Activated T-helper 1 cell treated with anti-CD3 and anti-CD28 coated beads, Interleukin-12 subunit alpha, Interleukin-12 subunit beta, Interleukin-2, Interleukin-4 antibody, amounts not matched to agents 30 ng/mL and 10 ng/mL and 1 ng/mL, durations not matched to agents 14 hours and 24 hours and 36 hours (primary cell): ENCODE measurements at places on chromosomes 12 and 14.

DNA sequence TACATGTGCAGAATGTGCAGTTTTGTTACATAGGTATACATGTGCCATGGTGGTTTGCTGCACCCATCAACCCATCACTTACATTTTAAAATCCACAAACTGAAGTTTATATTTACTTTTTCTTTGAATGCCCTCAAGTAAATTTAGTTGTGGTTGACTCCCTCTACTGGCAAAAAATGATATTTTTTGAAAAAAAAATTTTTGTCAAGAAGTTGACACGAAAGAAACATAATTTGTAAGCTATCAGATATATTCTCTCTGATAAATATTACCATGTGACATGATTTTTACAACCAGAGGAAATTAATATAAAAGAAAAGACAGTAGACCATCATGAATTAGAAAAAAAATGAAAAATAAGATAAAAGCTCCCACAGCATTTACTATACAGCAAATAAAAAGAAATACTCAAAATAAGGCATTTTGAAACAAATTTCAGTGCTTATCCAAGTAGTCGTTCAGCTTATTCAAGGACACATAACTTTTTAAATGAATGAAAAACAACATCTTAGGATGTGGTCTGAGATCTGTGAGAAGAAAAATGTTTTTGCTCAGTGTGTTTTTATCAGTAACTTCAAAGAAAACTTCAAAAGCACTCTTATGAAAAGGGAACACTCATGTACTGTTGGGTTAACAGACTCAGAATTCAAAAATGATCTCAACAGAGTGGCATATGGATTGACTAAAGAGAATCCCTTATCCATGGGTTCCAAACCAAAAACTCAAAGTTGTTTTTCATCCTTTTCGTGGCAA, 30.0 kb upstream of the GRIP1 start:
- peaks cover 7% of the 10 kb centered on the region for H3K27me3 ChIP-seq
- H3K27ac ChIP-seq: no peak overlapping the region
- no peak for DNase-seq
- no peak overlapping the region for H3K4me3 ChIP-seq
- no peaks in the 10 kb centered on the region for H3K36me3 ChIP-seq

DNA sequence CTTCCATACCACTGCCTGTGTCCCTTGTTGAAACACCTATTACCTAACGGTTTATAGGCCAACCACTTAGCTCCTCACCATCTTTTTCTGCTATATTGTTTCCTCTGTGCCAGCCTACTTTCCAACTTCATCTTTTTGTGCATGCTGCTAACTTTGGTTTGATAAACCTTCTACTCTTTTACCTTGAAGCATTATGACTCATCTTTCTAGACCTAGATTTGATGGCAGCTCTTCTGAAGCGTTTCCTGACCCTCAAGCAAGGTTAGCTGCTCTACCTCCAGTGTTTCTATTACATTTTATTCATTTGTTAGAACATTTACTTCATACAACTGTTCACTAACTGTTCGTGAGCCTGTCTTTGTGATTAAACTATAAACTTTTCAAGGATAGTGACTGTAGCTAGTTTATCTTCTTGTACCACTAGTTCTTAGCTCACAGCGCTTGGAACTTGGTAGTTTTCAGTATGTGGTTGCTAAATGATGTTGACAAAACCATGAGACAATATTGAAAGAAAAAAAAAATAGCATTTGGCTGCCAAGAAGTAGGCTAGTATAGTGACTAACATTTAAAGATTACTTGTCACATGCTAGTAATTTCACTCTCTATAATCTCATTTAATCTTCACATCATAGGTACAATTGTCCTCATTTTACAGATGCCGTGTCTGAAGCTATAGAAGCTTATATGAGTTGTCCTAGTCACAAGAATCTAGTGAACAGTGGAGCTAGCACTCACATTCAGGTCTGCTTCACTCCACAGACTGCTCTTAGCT, 79.5 kb downstream of the APAF1 start:
- DNase-seq: no peak
- H3K4me3 ChIP-seq: no peak overlapping the region
- peaks cover 22% of the 10 kb centered on the region for H3K36me3 ChIP-seq
- H3K27ac ChIP-seq: peak overlapping the region; percentile 45
- peaks cover 14% of the 10 kb centered on the region for H3K4me1 ChIP-seq

GRCh38 chr14:99754141-99755067, 38.8 kb upstream of the EML1 start:
- H3K4me3 ChIP-seq: no peak overlapping the region
- no peaks in the 10 kb centered on the region for H3K4me1 ChIP-seq
- no peaks in the 10 kb centered on the region for H3K36me3 ChIP-seq
- peaks cover 30% of the 10 kb centered on the region for H3K27me3 ChIP-seq

GRCh38 chr12:11902525-11902875, 168.2 kb upstream of the BCL2L14 start:
- peaks cover 30% of the 10 kb centered on the region for H3K36me3 ChIP-seq
- no peak overlapping the region for H3K4me3 ChIP-seq
- peaks cover 81% of the 10 kb centered on the region for H3K4me1 ChIP-seq
- H3K27me3 ChIP-seq: no peaks in the 10 kb centered on the region
- H3K27ac ChIP-seq: peak overlapping the region; percentile 93

DNA sequence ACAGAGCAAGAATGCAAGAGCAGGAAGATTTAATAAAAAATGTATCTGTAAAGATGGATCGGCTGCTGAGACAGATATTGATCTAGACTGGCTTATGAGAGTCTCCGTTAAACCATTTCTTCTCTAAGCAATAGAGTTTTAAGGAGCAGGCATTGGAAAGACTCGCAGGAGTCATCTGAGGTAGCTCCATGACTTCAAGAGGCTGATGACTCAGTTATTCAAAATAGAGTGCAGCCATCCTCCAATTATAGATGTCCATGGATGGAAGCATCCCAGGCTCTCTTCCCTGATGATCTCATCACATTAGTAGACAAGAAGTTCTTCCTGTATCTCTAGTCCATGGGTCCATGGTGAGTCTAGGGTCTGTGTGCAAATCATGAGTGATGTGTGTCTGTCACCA, 638.3 kb upstream of the TMEM132C start:
- H3K4me1 ChIP-seq: no peaks in the 10 kb centered on the region
- no peak overlapping the region for H3K4me3 ChIP-seq
- no peak overlapping the region for H3K27ac ChIP-seq

- H3K4me1 ChIP-seq: no peaks in the 10 kb centered on the region
- H3K4me3 ChIP-seq: no peak overlapping the region
- no peak for DNase-seq
- H3K27ac ChIP-seq: no peak overlapping the region
- H3K36me3 ChIP-seq: no peaks in the 10 kb centered on the region
- no peaks in the 10 kb centered on the region for H3K27me3 ChIP-seq
Observed at GRCh38 chr14:20578784-20579502, 8.9 kb downstream of the RNASE11 start.

DNA sequence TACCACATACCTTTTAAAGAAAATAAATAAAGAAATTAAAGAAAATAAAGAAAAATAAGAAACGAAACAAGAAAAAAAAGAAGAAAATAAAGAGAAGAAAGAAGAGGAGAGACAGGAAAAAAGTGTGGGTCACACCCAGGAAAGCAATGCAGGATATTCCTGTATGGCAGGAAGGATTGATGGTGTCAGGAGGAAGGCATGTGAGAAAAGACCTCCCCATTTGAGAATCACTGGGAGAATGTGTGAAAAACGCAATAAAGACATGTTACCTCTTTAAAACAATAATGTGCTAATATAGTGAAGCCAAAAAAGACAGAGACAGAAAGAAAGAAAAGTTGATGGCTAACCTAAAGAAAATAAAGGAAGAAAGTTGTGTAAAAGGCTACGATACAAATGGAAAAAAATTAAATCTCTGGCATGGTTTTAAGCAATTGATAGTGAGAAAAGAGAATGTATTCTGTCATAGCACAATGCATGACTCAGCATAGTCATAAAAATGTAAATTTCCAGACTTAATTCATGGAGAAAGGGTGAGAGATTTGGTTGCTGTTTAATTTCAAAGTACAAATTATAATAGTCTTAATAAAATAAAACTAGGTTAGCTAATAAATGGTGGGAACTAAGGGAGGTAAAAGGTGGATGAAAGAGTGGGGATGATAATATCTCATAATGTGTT, 24.3 kb upstream of the FOXG1 start:
- H3K36me3 ChIP-seq: no peaks in the 10 kb centered on the region
- no peaks in the 10 kb centered on the region for H3K27me3 ChIP-seq

GRCh38 chr12:79309039-79309438, 381.7 kb downstream of the PAWR start:
- H3K27me3 ChIP-seq: no peaks in the 10 kb centered on the region
- H3K4me1 ChIP-seq: no peaks in the 10 kb centered on the region

- H3K36me3 ChIP-seq: no peaks in the 10 kb centered on the region
- H3K4me1 ChIP-seq: no peaks in the 10 kb centered on the region
- H3K4me3 ChIP-seq: no peak overlapping the region
Observed at GRCh38 chr12:106646472-106646871, 63.7 kb downstream of the RFX4 start.

GRCh38 chr12:78226763-78227162, 396.1 kb downstream of the NAV3 start:
- no peaks in the 10 kb centered on the region for H3K36me3 ChIP-seq
- no peak for DNase-seq
- H3K27ac ChIP-seq: no peak overlapping the region
- no peaks in the 10 kb centered on the region for H3K27me3 ChIP-seq
